ENCODE measurements at places on chromosomes 4 and X.

- DNase-seq: no peak
Measured at GRCh38 chr4:52299120-52299519, 248.0 kb downstream of the SPATA18 start.

DNA sequence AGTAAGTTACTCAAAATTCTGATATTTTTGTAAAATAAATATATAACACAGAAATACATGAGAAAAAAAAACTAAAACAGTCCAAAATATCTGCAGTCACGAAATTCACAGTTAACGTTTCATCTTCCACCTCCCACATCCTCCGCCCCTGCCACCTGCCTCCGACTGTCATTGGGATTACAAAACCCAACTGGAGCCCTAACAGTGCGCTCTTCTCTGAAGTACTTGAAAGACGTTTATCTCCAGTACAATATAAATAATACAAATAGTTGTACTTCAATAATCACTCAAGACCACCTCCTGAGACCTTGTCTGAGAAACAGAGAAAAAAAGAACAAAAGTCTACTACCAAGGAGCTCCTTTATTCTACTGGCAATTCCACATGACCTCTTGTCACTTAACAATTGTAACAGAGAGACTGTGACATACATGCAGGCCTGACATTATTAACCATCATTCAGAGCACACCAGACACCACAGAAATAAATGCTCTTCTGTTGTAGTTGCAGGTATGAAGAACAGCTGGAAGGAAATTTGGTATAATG, 280.6 kb downstream of the PPP3CA start:
- no peak for DNase-seq

GRCh38 chrX:31808357-31808756, 736.5 kb upstream of the FTHL17 start:
- no peak for DNase-seq

DNA sequence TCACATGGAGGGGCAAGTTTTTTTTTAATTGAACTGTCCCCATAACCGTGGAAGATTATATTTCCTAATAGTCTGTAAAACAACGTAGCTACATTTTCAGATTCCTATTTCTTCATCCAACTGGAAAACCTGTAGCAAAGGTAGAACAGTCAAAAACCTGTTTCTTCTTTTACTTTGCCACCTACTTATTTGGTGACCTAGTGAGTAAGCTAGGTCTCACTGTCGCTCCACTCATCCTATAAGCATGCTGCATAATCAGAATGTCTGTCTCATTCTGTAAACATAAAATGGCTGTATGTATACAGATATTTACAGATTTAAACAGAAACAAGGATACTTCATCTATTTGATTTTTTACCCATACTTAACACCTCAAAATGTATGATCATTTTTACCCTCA, 20.4 kb downstream of the MAML3 start:
- no peak for DNase-seq

- DNase-seq: no peak
Measured at GRCh38 chr4:138158746-138159297, 83.3 kb downstream of the SLC7A11 start.

- DNase-seq: no peak
Measured at GRCh38 chr4:53321151-53321983, 44.5 kb downstream of the SCFD2 start.

DNA sequence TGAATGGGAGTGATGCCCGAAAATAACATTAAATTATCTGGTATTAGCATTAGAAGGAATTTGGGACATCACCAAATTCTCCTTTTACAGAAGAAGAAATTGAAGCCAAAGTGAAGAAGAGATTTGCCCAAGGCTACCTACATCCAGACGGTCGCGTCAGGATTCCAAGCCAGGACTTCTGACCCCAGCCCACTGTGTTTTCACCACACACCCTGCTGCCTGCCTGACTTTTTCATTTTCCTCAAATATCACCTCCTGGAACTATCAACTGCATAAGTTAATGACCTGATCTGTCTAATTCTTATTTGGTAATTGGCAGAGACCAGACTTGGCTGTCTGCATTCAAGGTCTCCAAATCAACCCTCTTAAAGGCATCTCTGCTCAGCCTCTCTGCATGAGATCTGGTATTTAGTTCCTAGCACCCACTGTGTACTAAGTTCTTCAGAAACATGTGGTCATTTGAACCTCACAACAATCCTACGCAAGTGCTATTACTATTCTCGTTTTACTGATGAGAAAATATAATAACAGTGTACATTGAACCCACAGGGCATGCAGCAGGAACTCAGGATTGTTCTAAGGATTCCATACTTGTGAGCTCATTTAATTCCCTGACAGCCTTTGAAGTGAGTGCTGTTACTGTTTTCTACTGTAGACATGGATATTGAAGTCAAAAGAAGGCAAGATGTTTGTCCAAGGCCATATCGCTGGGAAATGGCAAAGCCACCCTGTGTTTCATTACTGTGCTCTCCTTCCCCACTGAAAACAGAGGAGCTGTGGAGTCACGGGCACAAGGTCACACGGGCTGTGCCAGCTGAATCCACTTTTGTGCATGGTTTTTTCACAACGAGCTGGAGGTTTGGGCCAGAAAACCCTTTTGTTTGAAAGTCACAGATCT, 195.2 kb upstream of the C1QTNF7 start:
- no peak for DNase-seq

Data from urinary bladder (tissue), 4 donors.